Smooth muscle cell of the brain vasculature (primary cell): ENCODE measurements at places on chromosomes 11 and 22.

- DNase-seq, result no peak
Observed at GRCh38 chr22:49961601-49962011, 1.0 kb downstream of the PIM3 start.

DNA sequence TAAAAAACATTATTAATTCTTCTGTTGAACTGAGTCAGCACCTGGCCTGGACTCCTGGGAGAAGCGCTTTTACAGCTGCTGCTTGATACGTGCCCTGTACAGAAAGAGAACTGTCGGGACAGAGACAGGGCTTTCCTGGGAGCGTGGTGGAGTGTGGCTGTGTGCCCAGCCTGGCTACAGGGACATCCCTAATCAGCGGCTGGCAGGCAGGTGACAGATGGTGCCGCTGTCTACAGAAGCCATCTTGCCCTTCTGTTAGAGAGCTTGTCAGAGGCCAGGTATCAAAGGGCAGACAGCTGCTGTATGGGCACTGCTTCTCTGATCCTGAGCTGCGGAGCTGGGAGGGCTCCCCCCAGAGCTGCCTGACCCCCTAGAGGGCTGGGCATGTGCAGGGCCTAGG, 361.8 kb downstream of the TENM4 start:
- DNase-seq, result no peak

DNA sequence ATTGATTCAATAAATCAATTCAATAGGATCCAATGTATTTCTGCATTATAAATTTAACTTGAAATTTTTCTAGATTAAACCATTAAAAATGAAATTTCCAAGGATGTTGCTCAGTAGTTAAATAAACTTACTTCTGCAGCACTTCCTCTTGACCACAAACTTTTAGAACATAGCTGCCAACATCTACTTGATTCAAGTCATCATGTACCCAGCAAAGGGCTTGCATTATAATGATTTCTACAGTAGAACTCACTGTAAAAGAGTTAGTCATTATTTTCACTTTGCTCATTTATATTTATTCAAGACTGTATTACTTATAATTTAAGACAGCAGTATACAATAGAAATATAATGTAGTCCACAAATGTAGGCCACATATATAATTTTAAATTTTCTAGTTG, 59.2 kb downstream of the PIK3C2A start:
- no peak for DNase-seq

DNA sequence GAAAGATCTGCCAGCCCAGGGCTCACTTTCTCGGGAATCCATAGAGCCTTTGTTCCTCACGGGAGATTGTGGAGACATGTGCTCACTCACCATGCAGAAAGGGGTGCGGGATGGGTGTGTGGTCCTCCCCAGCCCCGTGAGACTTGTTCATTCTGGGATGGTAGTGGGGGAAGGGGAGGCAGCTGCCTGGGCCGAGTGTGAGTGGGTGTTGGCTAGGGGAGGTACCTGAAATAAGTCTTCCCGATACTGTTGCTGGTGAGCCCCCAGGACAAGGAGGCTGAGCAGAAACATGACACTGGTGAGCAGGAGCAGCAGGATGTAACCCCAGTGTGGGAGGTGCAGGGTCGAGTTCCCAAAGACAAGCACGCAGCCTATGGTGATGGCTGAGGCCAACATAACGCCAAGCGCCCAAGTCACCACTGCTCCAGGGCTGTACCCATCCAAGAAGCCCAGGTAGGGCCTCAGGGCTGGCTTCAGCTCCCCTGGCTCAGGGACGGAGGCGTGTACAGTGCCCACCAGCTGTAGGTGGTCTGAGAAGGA, 2.8 kb downstream of the SLC7A4 start:
- DNase-seq, result no peak

DNA sequence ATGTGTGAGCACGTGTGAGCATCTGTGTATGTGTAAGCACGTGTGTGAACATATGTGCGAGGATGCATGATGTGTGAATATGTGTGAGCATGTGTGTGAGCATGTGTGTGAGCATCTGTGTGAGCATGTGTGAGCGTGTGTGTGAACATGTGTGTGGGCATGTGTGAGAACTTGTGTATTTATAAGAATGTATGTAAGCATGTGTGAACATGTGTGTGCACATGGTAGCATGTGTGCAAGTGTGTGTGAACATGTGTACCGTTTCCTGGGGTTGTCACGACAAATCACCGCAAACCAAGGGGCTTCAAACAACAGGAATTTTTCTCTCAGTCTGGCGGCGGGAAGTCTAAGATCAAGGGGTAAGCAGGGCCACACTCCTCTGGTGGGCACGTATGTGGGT, 238.3 kb downstream of the CTTN start:
- no peak for DNase-seq
